ENCODE measurements at places on chromosomes 2 and 18.
A peak's percentile ranks its signal among the peaks of the same experiment; 100 is the strongest.

DNA sequence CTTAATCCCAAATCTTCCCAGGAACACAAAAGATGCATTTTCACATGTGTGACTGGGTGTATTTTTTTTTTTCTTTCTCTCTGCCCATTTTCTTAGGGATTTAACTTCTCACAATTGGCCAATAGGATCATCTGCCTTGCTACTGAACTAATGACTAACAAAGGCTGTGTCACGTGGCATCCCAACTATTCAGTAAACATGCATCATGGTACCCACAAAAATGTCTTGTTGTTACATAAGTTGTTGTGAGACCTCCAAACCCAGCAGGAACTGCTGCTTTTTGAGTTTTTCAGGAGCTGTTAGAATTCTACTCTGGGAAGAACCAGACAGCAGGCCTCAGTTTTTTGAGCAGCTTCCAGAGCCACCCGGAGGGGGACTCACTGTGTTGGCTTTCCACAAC, 31.9 kb downstream of the GAD1 start:
- peak; percentile 83 for DNase-seq

DNA sequence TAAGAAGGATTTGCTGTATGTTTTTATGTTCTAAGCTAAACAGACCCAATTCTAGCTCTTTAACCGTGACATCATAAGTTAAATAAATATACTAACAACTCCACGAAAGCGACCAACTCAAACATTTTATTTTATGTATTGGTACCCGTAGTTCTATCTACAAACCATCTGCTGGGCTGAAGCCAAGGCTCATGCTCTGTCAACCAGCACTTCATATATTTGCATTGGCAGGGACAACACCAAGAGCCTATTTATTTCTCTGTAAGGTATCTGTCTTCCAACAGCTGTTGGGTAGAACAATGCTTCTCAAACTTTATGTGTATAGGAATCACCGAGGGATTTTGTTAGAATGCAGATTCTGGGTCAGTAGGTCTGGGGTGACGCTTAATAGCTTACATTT, 64.5 kb downstream of the PID1 start:
- DNase-seq = no peak

GRCh38 chr2:77322431-77322830, 199.7 kb downstream of the LRRTM4 start:
- no peak for DNase-seq

- no peak for DNase-seq
Observed at GRCh38 chr2:46569766-46570165, 90.4 kb downstream of the TMEM247 start.

- no peak for DNase-seq
Observed at GRCh38 chr2:224722770-224723169, 6.6 kb upstream of the CCDC195 start.

DNA sequence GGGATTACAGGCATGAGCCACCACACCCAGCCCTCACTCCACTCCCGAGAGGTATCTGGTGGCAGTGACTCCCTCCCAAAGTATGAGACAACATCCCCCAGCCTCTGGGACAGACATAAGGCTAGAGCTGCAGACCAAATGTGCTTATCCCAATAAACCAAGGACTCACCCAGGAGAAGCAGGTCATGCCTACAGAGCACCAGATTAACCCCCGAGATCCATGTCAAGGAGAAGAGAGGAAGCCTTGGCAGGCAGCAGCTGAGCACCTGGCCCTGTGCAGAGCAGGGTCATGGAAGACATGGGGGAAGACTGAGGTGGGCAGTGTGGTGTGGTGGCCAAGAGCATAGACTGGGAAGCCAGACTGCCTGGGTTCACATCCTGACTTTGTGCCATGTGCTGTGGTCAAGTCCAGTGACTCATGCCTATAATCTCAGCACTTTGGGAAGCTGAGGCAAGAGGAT, 7.2 kb downstream of the RAB11FIP5 start:
- DNase-seq = no peak

DNA sequence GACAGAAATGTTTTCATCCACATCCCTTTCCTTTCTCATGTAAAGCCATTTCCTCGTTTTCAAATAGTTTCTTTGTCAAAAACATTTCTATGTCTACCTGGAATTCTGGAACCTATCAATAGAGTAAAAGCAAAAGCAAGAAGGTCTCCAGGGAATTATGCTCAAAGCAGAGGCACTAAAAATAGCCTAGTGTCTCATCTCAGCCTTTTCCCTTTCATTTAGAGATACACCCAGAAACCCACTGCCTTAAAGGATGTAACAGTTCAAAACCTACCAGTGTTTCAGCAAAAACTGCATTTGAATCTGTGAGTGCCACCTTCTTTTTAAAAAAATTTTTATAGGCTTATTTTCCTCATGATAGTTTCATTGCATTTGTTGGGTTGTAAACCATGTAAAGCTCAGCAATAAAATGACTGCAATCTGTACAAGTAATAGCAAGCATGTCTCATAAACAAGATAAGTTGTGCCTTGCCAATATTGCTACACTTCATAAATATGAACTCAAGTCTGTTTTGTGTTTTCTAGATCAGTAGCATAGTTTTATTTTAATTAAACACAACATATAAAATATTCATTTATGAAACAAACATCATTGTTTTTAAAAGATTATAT, 927.3 kb upstream of the ACVR2A start:
- DNase-seq = no peak

GRCh38 chr2:172701250-172701649, 34.4 kb upstream of the RAPGEF4 start:
- peak; percentile 61 for DNase-seq

- DNase-seq = no peak
Observed at GRCh38 chr2:3138621-3139020, 239.0 kb downstream of the EIPR1 start.

- no peak for DNase-seq
Observed at GRCh38 chr2:72841462-72842125, 15.8 kb upstream of the EXOC6B start.

- no peak for DNase-seq
Observed at GRCh38 chr2:10475811-10476660, 27.9 kb upstream of the ODC1 start.

- DNase-seq = no peak
Observed at GRCh38 chr2:144324446-144325045, 195.4 kb downstream of the ZEB2 start.

DNA sequence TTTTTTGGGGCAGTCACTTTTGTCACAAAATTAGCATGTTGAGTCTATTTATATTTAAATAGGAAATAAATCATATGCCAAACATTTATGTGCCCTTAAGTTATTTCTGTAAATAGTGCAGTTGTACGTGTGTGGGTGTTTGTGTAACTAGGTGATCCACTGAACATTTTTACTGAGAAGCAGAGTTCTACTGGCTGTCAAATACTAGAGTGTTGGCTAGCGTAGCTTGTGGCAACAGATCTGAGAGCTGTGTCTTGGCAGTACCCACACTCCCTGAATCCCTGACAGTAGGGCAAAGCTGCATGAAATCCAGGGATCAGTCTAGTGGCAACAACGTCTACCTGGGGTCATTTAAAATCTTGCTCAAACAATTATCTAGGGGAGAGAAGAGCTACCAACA, 273.1 kb upstream of the SLC8A1 start:
- no peak for DNase-seq

DNA sequence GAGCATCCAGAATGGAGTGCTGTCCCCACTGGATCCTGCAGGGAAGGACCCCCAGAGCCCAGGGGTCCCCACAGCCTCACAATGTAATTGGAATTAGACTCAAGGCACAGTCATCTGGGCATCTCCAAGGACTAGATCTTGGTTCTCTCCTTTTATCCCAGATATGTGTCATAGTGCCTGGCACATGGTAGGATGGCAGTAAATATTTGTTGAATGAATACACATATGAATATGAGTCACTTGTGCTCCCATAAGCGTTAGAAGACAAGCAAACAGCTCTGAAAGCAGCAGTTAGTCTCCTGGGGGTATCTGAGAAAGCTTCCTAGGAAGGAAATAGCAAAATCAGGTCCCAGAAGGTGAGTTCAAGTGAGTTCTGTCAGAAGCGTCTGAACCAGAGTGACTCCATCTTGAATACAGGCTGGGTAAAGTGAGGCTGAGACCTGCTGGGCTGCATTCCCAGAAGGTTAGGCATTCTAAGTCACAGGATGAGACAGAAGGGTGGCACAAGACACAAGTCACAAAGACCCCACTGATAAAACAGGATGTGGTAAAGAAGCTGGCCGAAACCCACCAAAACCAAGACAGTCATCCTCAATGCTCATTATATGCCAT, 234.1 kb upstream of the ID2 start:
- DNase-seq = peak; percentile 61

GRCh38 chr2:72104821-72105588, 42.7 kb downstream of the CYP26B1 start:
- DNase-seq = no peak

- no peak for DNase-seq
Observed at GRCh38 chr2:118548880-118549488, 298.5 kb downstream of the EN1 start.

DNA sequence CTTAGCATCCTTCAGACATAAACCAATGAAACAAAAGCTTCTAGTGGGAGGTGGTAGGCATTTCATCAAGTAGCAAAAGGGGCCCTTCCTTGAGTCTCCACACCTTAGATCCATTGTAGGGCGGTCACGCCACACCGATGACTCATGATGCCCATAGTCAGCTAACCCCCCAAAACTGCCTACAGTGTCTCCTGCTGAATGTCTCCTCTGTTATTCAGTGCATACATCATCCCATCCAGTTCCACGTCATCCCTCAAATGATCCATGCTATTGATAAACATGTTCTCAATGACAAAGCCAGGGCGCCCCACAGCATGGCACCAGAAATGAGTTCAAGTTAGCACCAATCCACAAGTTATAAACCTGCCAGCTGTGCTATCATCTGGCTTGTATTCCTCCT, 57.4 kb upstream of the ACKR3 start:
- DNase-seq = no peak

- no peak for DNase-seq
Observed at GRCh38 chr2:185144159-185144919, 546.0 kb downstream of the ZNF804A start.

- DNase-seq = no peak
Observed at GRCh38 chr18:56986829-56987228, 160.1 kb upstream of the BOD1L2 start.

DNA sequence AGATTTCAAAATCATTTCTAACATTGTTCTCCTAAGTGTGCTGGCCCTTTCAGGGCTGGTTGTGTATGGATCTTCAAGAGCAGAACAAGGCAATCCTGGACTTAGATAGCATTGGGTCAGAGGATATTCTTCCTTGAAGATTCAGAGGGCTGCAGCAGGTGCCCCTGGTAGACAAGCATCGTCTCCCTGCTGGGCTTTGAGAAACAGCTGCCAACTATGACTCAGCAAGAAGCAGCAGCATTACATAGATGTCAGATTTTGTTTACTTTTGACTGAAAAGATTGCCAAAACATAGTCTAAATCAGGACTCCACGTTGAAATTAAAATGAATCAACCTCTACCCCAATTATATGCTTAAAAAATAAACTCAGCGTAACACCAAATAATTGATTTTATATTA, 618.8 kb downstream of the SOCS6 start:
- no peak for DNase-seq

GRCh38 chr18:67359873-67360838, 156.4 kb downstream of the DSEL start:
- peak; percentile 95 for DNase-seq

- no peak for DNase-seq
Observed at GRCh38 chr18:69674966-69675365, 272.7 kb downstream of the CD226 start.

DNA sequence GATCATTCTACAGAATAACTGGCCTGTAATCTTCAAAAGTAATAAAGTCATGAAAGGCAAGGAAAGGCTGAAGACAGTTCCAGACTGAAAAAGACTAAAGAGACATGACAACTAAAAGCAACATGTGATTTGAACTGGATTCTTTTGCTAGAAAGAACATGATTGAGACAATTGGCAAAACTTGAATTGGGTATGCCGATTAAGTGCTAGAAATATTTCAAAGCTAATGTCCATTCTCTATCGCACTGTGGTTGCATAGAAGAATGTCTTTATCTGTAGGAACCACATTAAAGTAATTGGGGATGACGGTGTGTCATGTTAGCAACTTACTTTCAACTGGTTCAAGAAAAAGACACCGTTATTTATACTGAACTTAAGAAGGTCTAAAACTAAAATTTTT, 98.5 kb downstream of the EXOC6B start:
- DNase-seq = no peak

GRCh38 chr2:237012577-237013267, 73.0 kb upstream of the COPS8 start:
- peak; percentile 97 for DNase-seq

GRCh38 chr18:70523035-70523791, 234.4 kb downstream of the SOCS6 start:
- no peak for DNase-seq

DNA sequence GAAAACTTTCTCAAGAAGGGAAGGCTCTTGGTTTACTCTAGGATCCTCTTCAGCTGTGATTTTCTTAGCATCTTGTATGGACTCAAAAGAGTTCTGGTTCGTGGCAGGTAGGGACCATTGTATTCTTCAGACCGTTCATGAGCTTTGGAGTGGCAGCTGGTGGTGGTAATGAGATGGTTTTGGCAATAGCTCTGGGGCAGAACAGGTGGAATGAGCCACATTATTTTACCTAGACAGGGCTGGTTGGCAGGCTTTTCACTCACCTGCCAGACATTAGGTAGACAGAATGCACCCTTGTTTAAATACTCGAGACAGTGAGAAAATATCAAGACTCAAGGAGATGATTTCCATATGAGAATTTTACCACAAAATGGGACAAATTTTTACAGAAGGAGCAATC, 26.2 kb upstream of the MGAT5 start:
- DNase-seq = no peak

DNA sequence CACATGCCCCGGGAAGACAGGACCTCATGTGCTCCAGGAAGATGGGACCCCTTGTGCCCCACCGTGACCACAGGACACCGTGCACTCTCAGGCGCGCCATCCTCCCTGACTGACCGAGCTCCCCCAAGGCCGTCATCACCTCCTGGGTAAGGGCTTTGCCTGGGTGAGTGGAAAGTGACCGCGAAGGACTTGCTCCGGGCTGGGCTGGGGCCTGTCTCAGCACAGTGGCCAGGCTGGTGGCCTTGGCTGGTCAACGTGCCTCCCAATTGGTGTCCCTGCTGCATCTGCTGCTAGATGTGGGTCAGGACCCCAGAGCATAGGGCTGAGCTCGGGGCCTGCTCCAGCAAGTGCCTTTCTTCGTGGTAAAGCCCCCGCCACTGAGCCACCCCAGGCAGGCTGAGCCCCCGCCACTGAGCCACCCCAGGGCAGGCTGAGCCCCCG, 69.7 kb upstream of the CTDP1 start:
- DNase-seq = no peak

GRCh38 chr18:70387027-70387426, 98.2 kb downstream of the SOCS6 start:
- DNase-seq = no peak

Measured in amniotic epithelial cell (primary cell).